ENCODE measurements at places on chromosomes 5 and 9.

DNA sequence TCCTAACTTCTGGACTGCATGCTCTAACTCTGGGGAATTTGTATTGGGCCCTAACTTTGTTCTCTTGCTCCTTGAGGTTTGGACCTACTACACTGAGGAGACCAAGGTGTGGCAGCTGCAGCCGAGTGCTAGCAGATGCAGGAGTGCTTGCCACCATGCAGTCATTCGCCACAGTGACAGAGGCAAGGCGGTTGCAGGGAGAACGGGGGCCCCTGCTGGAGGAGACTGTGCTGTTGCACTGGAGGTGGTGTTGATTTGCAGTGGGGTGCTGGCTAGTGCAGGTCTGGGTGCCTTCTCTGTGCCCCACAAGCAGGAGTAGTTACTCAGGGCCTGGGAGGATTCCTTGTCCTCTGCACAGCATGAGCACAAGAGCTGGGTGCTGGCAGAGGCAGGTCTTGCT is 22.4 kb upstream of the DIRAS2 start:
- no peak for DNase-seq

DNA sequence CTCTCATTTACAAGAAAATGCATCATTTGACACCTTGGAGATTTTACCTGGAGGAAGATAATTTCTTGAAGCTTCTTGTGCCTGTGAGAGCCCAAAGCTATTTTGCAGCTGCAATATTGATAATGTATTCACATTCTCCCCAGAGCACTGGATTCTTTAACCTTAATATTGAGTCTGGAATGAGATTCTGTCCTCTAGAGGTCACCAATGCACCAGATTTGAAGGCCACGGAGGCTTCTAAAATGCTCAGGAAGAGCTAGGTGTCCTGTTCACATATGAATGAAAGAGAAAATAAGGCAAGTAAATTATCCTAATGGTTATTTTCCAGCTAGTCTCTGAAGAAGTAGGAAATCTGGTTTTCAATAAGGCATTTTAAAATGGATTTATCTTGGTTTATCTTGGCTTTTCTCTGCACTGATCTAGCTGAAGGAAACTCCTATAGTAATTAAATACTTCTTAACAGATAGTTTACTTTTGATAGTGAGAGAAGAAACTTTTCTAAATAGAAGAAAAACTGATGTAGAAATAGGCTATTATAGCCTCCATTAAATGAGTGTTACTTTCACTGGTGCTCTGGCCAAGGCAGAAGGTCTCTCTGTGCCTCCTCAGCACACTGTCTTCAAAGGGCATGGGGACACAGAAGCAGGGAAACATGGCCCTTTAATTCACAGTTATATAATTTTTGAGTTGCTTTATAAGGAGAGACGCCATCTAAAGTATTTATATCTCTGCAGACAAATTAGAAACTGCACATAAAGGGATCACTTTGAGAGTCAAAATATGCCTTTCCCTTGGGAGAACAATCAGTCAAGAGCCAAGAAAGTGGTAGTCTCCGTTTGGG is 297.0 kb upstream of the ACTBL2 start:
- peak; percentile 39 for DNase-seq

DNA sequence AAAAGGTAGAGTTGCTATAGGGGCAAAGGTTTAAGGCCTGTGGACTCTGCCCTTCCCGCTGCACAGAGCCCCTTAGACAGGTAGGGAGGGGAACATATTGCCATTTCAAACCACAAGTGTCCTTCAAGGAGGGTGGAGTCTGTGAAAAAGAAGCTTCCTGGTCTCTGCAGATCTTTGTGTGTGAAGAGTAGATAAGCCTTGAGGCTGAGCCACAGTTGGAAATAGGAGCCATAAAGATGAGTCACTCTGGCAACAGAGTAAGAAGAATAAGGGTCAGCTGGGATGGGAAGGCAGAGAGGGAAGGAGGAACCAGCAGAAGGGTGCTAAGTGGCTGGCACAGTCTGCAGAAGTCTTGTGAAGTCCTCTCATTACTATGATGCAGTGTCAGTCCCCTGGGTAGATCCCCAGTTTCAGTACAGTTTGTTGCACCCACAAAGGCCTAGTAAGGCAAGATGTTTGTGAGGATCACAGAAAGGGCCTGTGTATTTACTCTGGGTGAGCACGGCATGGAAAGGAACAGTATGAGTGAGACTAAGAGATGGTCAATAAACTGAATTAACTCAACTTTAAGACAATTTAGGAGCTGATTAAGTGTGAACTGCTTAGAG is 18.1 kb downstream of the GRXCR2 start:
- DNase-seq, result no peak

- no peak for DNase-seq
Observed at GRCh38 chr5:96772111-96772510, 35.6 kb downstream of the ERAP1 start.

GRCh38 chr5:124648902-124649467 is 97.5 kb downstream of the ZNF608 start:
- no peak for DNase-seq

- DNase-seq, result no peak
Observed at GRCh38 chr9:79268806-79269205, 303.0 kb upstream of the TLE4 start.

- peak; percentile 79 for DNase-seq
Observed at GRCh38 chr5:160938532-160938931, 86.5 kb upstream of the ATP10B start.

GRCh38 chr9:33378121-33378795 is 24.1 kb downstream of the AQP7 start:
- no peak for DNase-seq

DNA sequence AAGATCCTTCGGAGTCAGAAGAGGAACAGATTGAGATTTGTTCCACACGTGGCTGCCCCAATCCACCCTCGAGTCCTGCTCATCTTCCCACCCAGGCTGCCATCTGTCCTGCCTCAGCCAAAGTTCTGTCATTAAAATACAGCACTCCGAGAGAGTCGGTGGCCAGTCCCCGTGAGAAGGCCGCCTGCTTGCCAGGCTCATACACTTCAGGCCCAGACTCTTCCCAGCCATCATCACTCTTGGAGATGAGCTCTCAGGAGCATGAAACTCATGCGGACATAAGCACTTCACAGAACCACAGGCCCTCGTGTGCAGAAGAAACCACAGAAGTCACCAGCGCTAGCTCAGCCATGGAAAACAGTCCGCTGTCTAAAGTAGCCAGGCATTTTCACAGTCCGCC is 85.9 kb downstream of the GOLPH3 start:
- no peak for DNase-seq

DNA sequence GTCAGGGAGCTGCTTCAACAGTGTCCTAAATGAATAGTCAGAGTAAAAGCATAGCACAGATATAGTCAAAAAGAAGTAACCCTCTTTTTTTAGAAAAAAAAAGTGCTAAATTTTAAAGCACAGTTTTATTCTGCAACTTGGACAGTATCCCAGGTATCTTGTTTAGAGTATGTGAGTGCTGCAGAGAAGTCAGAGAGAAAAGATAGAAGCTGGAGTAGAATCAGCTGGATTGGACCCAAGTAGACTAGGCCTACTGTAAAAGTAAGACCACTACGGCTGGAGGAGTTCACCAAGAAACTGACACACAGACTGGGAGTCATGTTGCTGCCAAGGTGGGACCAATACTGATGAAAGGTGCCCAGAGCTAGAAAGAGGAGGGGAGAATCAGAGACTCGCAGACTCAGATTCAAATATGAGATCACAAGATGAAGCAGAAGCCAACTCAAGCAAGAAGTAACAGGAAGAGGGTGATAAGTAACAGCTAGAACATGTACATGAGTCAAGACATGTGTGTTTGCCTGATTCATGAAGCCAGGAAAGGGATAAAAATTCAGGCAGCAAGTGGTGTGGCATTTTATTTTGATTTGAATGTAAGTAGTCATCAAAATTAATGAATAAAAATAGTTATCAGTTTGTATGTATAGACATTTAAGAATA is 25.6 kb upstream of the TUSC1 start:
- no peak for DNase-seq

DNA sequence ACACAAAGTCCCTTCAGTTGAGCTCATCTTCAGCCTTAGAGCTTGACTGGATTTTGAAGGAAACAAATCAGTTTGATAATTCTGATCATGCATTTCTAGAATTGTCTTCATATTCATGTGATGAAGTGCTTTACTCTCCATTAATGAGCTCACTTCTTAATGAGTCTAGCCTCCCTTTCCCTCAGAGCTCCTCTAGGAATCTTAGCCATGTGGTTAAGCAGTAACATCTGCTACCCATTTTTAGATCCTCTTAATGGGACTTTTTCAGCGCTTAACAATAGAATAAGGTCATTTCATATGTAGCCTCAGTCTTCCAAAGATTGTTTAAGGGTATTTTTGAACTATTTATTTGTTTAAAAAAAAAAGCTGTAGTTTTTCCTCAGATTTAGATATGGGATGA is 36.9 kb upstream of the LURAP1L start:
- no peak for DNase-seq

All from D341Med (cell line).